Endothelial cell of umbilical vein (primary cell): ENCODE measurements at places on chromosomes 11 and 22.
A peak's percentile ranks its signal among the peaks of the same experiment; 100 is the strongest.

GRCh38 chr11:130118636-130119387, 40.8 kb upstream of the ST14 start:
- no peak for DNase-seq

DNA sequence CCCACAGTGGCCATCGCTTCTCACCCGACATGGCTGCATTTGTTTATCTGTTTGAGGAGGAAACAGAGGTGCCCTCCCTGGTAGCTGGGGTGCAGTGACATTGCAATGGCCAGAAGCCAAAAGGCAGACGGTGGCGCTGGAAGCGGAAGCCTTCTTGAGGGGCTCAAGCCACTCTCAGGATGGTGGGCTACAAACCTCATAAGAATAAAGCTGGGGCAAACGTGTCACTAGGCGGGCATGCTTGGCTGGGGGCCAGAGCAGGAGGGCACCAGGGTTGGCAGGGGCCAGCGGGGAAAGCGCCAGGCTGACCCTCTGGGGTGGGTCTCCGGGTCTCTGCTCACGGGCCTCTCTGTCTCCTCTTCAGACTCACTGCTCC, 12.6 kb downstream of the TNNT3 start:
- DNase-seq = no peak

DNA sequence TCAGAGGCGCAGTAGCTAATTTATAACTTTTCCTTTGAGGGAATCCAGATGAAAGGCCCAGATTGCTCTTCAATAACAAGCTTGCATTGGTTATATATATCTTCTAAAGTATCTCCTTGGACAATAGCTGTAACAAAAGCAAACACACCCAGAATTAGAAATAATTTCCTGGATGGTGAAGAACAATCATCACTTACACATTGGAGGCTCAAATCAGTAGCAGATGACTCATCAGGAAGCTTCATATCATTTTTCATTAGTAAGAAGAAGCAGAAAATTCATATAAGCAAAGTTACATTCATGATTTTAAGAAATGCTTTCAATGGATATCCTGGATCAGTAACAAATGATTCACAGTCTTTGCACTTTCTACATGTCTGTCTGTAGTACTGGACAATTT, 173.6 kb upstream of the CCDC90B start:
- peak; percentile 3 for DNase-seq

GRCh38 chr11:68724293-68724692, 27.0 kb downstream of the TESMIN start:
- no peak for DNase-seq

DNA sequence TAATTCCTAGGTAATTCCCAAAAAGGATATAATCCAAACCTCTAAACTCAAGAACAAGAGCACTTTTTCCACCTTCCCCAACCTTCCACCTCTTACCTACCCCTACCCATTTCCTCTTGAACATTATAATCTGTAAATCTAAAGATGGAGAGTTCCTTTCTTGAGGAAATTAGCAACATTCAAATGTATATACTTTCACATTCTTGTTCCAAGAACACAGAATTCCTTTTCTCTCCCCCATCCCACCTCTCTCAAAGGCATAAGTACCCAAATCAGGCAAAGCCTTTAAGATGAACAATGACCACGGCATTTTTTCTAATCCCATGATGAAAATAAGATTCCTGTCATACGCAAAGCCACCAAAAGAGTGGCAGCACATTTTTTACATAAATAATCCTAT, 18.3 kb downstream of the RRAS2 start:
- DNase-seq = no peak

DNA sequence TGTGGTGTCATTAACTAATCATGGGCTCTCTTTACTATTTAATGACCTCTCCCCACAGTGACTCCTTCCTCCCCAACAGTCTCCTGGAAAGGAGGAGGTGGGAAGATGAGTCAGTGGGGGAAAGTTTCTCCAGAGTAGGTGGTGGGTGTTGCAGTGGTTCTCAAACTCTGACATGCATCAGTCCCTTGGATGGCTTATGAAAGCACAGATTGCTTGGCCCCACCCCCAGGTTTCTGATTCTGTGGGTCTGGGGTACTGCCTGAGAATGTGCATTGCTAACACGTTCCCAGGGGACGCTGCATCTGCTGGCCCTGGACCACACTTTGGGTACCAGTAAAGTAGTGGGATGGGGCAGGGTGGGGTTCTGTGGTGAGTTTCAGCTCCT, 9.8 kb downstream of the CD82 start:
- no peak for DNase-seq

GRCh38 chr11:10122326-10123197, 171.5 kb downstream of the SBF2 start:
- no peak for DNase-seq

DNA sequence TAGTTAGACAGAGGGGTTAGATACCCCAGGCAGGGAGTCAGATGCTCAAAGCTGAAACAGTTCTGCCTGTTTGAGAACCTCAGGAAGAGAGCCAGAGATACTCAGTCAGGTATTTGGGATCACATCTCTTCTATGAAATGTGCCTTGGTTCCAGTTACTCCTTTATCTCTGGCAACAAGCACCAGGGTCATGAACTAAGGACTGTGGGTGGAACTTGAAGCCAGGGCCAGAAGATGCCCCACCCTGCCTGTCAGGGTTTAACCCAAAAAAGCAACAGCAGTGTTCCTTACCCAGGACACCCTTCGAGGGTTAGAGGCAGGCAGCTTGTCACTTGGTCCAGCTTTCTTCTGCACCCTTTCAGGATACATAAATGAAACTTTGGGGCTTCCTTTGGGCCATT, 15.0 kb upstream of the WT1 start:
- DNase-seq = no peak

- no peak for DNase-seq
Observed at GRCh38 chr11:2589538-2589934, 110.3 kb downstream of the KCNQ1OT1 start.
